ENCODE measurements at places on chromosomes 12 and 14.

DNA sequence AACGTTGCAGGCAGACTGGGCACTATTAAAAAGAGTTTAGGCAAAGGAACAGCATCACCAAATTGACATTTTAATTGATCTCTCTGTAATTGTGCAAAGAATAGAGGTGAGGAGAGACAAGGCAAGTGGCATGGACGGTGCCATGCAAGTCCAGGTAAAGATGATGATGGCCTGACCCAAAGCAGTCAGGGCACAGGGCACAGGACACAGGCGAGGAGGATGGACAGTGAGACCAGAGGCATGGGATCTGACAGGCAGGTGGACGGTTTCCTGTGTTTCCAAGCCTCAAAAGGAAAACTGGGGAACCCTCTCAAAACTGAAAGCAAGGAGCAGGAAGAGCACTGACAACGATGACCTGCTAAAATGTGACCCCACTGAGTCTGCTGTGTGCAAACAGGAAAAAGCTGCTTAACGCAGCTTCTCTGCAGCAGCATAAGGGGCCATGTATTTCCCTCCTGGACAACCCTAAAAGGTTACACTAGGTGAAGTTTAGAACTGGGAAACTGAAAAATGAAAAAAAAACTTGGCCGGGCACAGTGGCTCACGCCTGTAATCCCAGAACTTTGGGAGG is 50.9 kb downstream of the CLIP1 start:
- 0 out of 2 replicates have a peak overlapping the region, but pooled peaks have one; percentile 40 for H3K27ac ChIP-seq
- no peak for DNase-seq
- no peaks in the 10 kb centered on the region for H3K4me1 ChIP-seq
- no peaks in the 10 kb centered on the region for H3K36me3 ChIP-seq
- no peak overlapping the region for H3K4me3 ChIP-seq

- H3K27ac ChIP-seq, result no peak overlapping the region
- peak; percentile 49 for DNase-seq
- no peaks in the 10 kb centered on the region for H3K36me3 ChIP-seq
These were observed 22.2 kb upstream of the OVCH1 start for GRCh38 chr12:29519585-29520182.

GRCh38 chr12:71472441-71472911 is 32.9 kb downstream of the LGR5 start:
- H3K27ac ChIP-seq, result no peak overlapping the region
- no peak for DNase-seq
- H3K4me3 ChIP-seq, result no peak overlapping the region
- no peaks in the 10 kb centered on the region for H3K4me1 ChIP-seq
- no peaks in the 10 kb centered on the region for H3K27me3 ChIP-seq
- no peaks in the 10 kb centered on the region for H3K36me3 ChIP-seq

DNA sequence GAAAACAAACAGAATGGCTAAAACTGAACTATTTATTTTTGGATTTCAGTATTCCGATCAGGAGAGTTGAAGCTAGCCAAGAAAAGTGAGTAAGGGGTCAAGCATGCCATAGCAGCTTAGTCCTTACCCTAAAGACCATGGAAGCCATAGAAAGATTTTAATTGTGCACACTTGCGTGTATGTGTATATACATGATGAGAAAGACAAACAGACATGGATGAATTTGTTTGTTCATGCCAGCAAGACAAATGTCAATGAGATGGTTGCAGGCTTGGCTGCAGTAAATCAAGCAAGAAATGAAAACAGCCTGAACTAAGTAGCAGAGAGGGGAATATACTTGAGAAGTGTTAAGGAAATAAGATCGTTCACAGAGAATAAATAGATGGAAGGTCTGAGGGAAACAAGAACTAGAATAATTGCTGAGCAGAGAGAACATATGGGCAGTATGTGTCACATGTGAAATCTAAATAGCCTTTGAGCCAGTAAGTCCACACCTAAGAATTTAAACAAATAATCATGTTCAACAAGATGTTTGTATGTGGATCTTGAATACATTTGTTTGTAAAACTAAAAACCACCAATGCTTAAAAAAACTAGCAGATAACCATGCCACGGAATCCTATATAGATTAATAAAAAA is 14.8 kb downstream of the SNW1 start:
- H3K4me3 ChIP-seq, result no peak overlapping the region
- no peaks in the 10 kb centered on the region for H3K27me3 ChIP-seq
- no peak for DNase-seq
- H3K4me1 ChIP-seq, result no peaks in the 10 kb centered on the region
- H3K36me3 ChIP-seq, result peaks cover 37% of the 10 kb centered on the region

- DNase-seq, result no peak
- H3K27ac ChIP-seq, result no peak overlapping the region
- no peaks in the 10 kb centered on the region for H3K4me1 ChIP-seq
- peaks cover 47% of the 10 kb centered on the region for H3K36me3 ChIP-seq
These were observed 36.7 kb downstream of the SLC25A47 start for GRCh38 chr14:100359881-100360280.

DNA sequence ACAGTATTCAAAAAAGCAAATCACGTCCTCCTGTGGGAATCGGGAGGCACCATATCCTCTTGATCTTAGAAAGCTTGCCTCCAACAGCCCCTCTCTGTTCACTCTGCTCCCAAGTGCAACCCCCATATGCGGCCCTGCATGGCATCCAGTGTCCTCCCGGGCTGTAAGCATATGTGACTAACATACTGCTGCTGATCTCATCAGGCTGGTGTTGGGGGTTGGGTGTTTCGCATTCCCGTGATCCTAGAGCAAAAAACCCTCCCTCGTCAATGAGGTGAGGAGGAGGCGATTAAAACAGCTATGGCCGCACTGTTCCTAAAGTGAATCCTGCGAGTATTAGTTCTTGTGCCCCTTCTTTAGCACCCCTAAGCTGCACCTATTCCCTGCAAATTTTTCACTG is 28.1 kb upstream of the PPM1A start:
- H3K4me3 ChIP-seq, result no peak overlapping the region
- H3K27me3 ChIP-seq, result no peaks in the 10 kb centered on the region
- no peaks in the 10 kb centered on the region for H3K36me3 ChIP-seq
- no peaks in the 10 kb centered on the region for H3K4me1 ChIP-seq

- peak overlapping the region; percentile 81 for H3K4me3 ChIP-seq
- H3K36me3 ChIP-seq, result peaks cover 22% of the 10 kb centered on the region
- H3K27me3 ChIP-seq, result no peaks in the 10 kb centered on the region
- peak; percentile 78 for DNase-seq
- H3K27ac ChIP-seq, result peak overlapping the region; percentile 97
- H3K4me1 ChIP-seq, result peaks cover 5% of the 10 kb centered on the region
These were observed 1.1 kb upstream of the PRKAG1 start for GRCh38 chr12:49019443-49020324.

- DNase-seq, result no peak
- no peaks in the 10 kb centered on the region for H3K27me3 ChIP-seq
- 0 out of 2 replicates have a peak, but pooled peaks cover 3% of the 10 kb centered on the region for H3K36me3 ChIP-seq
- no peak overlapping the region for H3K27ac ChIP-seq
These were observed 186.2 kb downstream of the SYNE2 start for GRCh38 chr14:64038841-64039542.

DNA sequence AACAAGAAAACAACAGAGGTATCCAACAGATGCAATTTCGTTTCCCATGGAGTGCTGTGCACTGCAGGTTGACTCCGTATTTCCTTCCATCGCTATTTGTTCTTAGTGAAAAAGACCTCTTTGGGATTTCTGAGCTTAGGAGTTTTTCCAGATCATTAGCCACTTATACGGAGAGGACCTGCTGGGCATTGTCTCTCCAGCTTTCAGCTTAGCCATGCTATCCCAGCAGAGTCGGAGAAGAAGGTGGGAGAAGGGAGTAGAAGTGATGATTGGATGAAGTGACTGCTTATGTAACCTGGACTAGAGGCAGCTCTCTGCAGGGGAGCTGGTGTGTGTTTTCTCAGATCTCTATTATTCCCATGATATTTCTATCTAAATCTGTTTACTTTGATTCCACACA is 737.7 kb downstream of the DIO2 start:
- no peak overlapping the region for H3K4me3 ChIP-seq
- H3K27ac ChIP-seq, result no peak overlapping the region
- no peaks in the 10 kb centered on the region for H3K27me3 ChIP-seq
- no peaks in the 10 kb centered on the region for H3K36me3 ChIP-seq
- peaks cover 6% of the 10 kb centered on the region for H3K4me1 ChIP-seq

- H3K4me1 ChIP-seq, result peaks cover 34% of the 10 kb centered on the region
- peak; percentile 71 for DNase-seq
- H3K27me3 ChIP-seq, result no peaks in the 10 kb centered on the region
- peak overlapping the region; percentile 65 for H3K4me3 ChIP-seq
- no peaks in the 10 kb centered on the region for H3K36me3 ChIP-seq
These were observed 1.2 kb downstream of the PAWR start for GRCh38 chr12:79689477-79690141.

DNA sequence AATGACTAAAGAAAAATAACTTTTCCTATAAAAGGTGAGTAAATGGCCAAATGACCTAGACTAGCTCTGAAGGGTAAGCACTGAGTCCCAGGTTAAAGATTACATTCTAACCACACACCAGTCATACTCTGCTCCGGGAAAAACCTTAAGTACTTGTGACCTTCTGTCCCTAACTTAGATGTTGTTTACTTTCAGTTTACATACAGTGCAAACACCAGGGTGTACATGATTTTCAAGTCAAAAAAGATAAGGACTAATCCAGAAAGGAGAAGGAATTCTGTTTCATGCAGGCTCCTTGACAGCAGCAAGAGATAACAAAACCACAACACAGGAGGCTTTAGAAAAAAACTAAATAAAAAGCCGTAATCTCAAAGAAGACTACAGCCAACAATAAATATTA is 174.2 kb downstream of the PPM1H start:
- H3K27ac ChIP-seq, result no peak overlapping the region
- DNase-seq, result no peak
- H3K36me3 ChIP-seq, result no peaks in the 10 kb centered on the region
- H3K4me1 ChIP-seq, result no peaks in the 10 kb centered on the region

DNA sequence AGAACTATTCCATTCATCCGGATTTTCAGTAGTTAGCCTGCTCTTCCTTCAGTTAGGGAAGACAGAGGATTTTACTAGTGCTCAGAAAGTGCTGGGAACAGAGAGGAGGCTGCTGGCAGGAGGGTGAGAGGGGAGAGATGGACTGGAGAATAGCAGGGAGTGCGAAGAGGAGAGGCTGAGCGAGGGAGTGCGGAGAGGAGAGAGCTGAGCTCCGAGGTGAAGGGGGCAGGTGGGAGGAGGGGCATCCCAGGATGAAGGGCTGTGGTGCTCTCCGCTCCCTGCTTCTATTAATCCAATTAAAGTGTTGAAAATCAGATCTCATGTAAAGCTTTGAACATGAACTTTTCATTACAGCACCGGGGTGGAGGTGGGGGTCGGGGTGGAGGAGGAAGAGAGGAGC is 20.4 kb upstream of the SMOC1 start:
- H3K4me1 ChIP-seq, result peaks cover 18% of the 10 kb centered on the region
- no peak for DNase-seq
- H3K27me3 ChIP-seq, result no peaks in the 10 kb centered on the region
- H3K4me3 ChIP-seq, result no peak overlapping the region
- no peak overlapping the region for H3K27ac ChIP-seq
- no peaks in the 10 kb centered on the region for H3K36me3 ChIP-seq

DNA sequence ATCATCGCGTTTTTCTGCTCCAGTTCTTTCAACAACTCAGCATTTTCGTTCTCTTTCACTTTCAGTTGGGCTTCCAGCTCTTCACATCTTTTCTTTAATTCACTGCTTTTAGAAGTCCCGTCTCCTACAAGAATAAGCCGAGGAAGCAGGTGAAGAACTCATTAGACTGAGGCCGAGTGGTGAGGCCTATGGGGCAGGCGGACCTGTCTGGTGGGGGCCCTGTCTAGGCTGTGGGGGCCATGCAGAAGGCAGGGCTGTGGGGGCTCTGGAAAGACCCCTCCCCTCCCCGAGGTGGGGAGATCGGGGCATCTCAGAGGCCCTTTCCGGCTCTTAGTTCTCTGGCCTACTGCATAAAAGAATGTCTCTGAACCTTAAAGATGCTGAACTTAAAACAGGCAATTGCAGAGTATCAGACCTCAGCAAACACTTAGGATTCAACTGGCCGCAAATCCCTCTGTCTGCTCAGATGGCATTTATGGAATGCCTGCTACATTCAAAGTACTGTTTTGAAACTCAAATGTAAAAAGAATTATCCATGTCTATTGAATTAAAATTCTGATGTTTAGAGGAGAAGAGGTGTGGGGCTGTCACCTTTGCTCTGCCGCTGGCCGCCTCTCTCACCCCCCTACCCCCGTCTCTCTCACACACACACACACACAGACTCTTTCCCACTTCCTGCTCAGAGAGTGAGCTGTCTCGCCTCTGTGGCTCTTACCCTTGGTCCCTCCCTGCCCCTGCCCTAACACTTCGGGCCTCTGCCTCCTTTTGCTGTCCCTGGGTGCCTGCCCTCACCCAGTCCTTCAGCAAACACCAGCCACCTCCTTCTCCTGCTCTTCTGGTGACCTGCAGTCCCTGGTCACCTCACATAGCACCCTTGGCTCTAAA is 34.7 kb downstream of the CCDC92 start:
- no peak overlapping the region for H3K27ac ChIP-seq
- H3K27me3 ChIP-seq, result no peaks in the 10 kb centered on the region
- H3K4me1 ChIP-seq, result no peaks in the 10 kb centered on the region
- no peak for DNase-seq
- no peaks in the 10 kb centered on the region for H3K36me3 ChIP-seq

GRCh38 chr12:98637068-98637467 is 7.5 kb downstream of the IKBIP start:
- no peaks in the 10 kb centered on the region for H3K36me3 ChIP-seq
- no peak overlapping the region for H3K27ac ChIP-seq
- DNase-seq, result no peak
- no peaks in the 10 kb centered on the region for H3K27me3 ChIP-seq
- H3K4me3 ChIP-seq, result no peak overlapping the region
- H3K4me1 ChIP-seq, result no peaks in the 10 kb centered on the region

DNA sequence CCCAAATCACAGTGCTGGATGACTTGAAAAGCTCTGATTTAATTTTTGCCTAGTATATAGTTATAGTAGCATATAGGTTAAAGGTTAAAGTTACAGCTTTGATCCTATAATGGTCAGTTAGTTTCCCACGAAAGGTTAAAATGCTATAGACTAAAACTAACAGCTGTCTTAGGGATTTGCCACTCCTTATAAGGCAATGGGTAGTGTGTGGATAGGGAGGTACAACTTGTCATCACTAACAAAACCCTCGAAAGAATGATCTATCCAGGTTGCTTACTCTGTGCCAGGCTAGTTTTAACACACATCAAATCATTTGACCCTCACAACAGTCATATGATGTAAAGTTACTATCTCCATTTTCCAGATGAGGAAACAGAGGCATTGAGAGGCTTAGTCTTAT is 11.7 kb downstream of the RCOR1 start:
- 0 out of 2 replicates have a peak overlapping the region, but pooled peaks have one; percentile 30 for H3K27ac ChIP-seq
- DNase-seq, result no peak
- H3K4me3 ChIP-seq, result no peak overlapping the region
- H3K36me3 ChIP-seq, result no peaks in the 10 kb centered on the region
- no peaks in the 10 kb centered on the region for H3K27me3 ChIP-seq
- H3K4me1 ChIP-seq, result no peaks in the 10 kb centered on the region

- no peak for DNase-seq
- H3K27ac ChIP-seq, result no peak overlapping the region
- no peaks in the 10 kb centered on the region for H3K27me3 ChIP-seq
- H3K36me3 ChIP-seq, result no peaks in the 10 kb centered on the region
These were observed 174.2 kb upstream of the CCDC196 start for GRCh38 chr14:66311990-66312389.

DNA sequence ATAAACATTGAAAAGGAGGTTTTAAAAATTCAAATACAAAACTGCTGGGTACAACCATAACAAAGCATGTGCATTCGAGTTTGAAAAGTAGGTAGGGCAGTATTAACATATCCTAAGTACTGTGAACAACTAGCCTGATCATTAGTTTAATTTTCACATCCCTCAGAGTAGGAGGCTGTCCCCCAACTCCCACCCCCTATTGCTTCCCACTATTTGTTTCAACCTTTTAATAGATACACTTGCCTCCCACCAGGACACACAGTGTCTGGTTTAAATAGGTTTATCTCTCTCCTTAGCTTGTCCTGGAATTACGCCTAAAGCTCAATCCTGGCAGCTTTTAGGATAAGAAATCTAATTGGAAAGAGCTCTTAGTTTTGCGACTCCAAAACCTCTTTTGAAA is 2.1 kb downstream of the TAOK3 start:
- H3K4me3 ChIP-seq, result peak overlapping the region; percentile 95
- no peaks in the 10 kb centered on the region for H3K36me3 ChIP-seq
- H3K27me3 ChIP-seq, result peaks cover 22% of the 10 kb centered on the region
- peaks cover 26% of the 10 kb centered on the region for H3K4me1 ChIP-seq
- H3K27ac ChIP-seq, result no peak overlapping the region
